Epithelial cell of esophagus (primary cell): ENCODE measurements at places on chromosomes 2 and 18.
A peak's percentile ranks its signal among the peaks of the same experiment; 100 is the strongest.

DNA sequence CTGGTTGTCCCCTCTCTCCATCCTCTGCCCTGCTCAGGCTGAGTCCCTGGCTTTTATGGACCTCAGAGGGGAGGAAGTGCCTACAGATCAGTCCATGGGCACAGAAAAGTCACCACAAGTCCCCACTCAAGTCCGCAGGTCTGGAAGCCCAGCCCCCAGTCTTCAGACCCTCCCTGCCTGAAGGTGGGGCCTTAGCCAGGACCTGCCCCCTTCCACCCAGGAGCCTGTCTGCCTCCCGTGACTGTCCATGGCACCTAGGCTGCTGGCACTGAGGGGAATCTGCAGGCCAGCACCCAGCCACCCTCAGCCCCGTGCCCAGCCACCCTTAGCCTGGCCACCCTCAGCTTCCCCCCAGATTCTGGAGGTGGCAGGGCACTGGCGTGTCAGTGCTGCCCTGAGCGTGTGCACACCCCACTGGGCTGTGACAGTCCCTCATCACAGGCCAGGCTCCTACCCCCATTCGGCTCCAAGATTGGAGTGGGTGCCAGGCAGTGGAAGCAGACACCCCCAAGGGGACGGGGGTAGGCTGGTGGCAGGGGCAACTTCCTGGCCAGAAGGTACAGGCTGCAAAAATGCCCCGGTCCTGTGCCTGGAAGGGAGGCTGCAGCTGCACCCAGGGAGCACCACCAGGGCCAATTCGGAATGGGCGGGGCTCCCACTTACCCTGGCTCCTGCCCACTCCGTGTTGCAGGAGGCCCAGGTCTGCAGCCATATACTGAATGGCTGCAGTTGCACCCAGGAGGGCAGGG, 154.7 kb upstream of the RMP24 start:
- no peak for DNase-seq

GRCh38 chr2:54872780-54873179, 149.3 kb downstream of the EML6 start:
- no peak for DNase-seq

GRCh38 chr2:44246840-44247369, 28.4 kb upstream of the SLC3A1 start:
- no peak for DNase-seq

- peak; percentile 82 for DNase-seq
Observed at GRCh38 chr2:64063924-64064331, 44.7 kb upstream of the VPS54 start.

GRCh38 chr2:138493334-138493733, 8.2 kb upstream of the SPOPL start:
- no peak for DNase-seq
